Muscle of back (tissue), 13 donors: ENCODE measurements at places on chromosomes 11 and 22.

DNA sequence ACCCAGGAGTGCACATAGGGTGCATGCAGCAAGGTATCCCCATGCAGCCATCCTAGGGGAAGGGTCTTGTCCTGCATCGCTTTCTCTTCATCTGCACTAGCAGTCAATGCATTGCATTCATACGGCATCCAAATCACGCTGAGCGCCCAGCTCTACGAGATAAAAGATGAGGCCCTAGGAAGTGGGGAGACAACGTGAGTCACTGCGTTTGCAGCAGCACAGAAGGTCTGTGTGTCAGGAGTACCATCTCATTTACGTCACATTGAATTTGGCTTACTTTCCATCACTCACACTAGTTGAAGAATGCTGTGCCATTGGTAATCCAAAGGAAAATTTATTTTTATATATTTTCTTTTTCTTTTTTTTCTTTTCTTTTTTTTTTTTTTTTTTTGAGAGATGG is 2.5 kb upstream of the ST14 start:
- DNase-seq: no peak

DNA sequence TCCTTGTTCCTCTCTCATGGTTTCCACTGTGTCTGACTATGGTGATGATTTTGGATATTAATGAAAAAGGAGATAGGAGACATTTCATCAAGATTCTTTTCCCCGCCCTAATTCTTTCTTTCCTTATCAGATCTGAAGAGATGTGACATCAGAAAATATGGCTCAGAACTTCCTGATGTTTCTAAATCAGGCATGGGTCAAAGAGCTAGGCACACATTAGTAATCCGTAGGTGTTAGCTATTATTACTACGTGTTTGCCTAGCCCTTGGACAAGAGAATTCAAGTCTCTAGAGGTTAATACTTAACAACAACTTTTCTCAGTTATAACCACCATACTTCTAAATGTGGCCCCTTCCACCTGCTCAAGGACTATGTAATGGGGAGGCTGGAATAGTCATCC is 5.8 kb downstream of the JOSD1 start:
- no peak for DNase-seq

- DNase-seq: no peak
Measured at GRCh38 chr11:114273890-114274635, 22.1 kb upstream of the NNMT start.

GRCh38 chr22:35172442-35172841 is 84.9 kb upstream of the HMGXB4 start:
- no peak for DNase-seq

GRCh38 chr11:129896062-129896461 is 684 bp upstream of the NFRKB start:
- DNase-seq: no peak
